Activated CD8-positive, alpha-beta T cell treated with anti-CD3 and anti-CD28 coated beads, Interleukin-2, amount 10 ng/mL, durations not matched to agents 7 days and 5 days (primary cell): ENCODE measurements at places on chromosomes 16 and 17.
A peak's percentile ranks its signal among the peaks of the same experiment; 100 is the strongest.

DNA sequence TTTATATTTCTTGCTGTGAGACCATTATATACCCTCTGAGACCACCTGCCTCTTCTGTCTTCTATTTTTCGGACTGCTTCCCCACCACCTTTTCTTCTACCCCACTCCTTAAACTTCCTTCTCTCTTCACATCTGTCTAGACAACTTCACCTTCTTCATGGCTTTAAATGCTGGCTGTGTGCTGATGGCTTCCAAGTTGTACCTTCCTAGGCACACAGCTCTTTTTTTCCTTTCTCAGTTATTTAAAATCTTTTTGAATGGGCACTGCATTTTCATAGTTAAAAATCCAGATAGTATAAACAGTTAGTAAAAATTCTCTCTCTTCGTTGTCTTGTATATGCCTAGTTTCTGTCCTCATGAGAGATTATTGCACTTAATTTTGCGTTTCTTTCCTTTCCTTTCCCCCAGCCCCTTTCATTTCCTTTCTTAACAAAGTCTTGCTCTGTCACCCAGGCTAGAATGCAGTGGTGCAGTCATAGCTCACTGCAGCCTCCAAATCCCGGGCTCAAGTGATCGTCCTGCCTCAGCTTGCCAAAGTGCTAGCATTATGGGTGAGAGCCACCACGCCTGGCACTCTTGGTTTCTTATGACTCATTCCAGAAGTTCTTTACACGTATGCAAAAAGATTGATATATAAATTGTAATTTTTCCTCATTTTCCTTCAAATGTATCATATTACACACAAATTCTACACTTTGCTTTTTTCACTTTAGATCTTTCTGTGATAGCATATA, 114.3 kb downstream of the NPIPB5 start:
- no peak for DNase-seq

DNA sequence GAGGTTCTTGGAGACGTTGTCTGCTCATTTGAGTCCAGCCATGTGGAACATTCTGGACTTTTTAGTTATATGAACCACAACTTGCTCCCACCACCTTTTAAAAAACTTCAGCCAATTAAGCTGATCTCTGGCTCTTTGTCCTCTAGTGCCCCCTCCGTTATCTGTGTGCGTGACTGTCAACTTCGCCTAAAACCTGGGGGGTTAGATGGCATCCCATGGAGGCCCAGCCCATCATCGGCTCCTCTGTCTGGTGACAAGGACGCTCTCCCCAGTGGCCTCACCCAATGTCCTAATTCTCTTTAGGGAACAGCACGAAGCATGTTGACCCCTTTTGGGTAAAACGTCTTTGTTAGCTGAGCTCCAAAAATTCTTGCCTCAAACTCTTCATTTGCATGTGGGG, 341.0 kb upstream of the TNRC6C start:
- DNase-seq = no peak

- peak; percentile 29 for DNase-seq
These were observed 19.5 kb downstream of the MARVELD3 start for GRCh38 chr16:71645450-71645849.

GRCh38 chr17:63751806-63752205, 10.2 kb upstream of the STRADA start:
- DNase-seq = peak; percentile 50

DNA sequence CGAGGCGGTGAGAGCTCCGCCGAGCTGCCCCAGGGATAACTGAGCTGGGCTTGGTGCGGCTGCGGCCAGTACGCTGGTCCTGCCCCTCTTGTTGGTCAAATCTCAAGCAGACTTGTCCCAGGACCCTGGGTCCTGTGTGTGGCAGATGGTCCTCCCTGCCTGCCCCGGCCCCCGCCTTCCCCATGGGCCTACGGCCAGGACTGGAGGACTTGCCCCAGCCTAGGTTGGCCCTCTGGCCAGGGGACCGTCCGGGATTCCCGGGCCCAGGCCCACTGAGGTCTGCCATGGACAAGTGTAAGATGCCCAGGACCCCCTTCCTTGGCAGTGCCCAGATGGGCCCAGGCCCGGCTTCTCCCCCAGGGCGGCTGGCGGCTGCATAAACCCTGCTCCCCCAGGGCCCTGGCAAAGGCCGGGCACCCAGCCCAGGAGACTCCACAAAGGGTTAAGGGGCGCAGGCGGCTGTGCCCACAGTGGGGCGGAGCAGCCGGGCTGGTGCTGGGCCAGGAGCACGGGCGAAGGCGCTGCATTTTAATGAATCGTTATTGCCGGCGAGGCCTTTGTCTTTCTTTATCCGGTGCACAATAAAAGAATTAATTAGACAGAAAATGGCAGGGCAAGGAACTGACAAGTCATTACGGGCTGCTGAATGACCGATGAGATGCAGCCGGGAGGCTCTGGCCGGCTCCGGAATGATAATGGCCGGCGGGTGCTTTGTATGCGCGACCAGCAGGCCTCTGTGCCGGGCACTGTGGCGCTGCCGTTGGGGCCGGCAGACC, 9.1 kb downstream of the SOX8 start:
- DNase-seq = no peak

DNA sequence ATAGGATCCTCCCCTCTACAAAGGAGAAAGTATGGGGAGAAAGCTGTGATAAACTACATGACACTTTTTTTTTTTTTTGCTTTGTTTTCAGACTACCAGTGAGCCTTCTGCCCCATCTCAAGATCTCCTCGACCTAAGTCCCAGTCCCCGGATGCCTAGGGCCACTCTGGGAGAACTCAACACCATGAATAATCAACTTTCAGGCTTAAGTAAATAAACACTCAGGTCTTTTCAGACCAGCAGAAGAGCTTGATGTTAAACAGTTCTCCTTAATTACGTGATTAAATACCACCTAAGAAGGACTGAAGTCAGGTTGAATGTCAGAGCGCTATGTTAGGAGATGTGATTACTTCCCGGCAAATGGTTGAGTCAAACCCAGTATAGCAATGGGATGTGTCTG, 31.4 kb downstream of the COX11 start:
- DNase-seq = no peak

- no peak for DNase-seq
These were observed 107.7 kb upstream of the GPR139 start for GRCh38 chr16:20181416-20181815.

DNA sequence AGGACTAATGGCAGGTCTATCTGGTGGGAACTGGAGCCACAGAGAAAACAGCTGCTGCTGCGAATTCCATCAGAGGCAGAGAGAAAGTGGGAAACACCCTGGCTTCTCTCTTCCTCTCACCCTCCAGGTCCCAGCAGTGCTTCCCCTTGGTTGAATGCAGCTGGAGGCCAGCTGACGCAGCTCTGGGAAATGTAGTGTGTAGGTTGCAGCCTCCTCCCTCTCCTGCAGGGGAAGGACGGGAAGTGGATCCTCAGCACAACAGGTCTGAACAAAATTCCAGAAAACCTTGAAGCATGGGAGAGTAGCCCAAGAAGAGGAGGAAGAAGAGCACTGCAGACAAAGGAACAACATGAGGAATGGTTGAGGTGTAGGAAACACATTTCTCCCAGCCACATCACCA, 67.8 kb upstream of the MMP2 start:
- DNase-seq = no peak

DNA sequence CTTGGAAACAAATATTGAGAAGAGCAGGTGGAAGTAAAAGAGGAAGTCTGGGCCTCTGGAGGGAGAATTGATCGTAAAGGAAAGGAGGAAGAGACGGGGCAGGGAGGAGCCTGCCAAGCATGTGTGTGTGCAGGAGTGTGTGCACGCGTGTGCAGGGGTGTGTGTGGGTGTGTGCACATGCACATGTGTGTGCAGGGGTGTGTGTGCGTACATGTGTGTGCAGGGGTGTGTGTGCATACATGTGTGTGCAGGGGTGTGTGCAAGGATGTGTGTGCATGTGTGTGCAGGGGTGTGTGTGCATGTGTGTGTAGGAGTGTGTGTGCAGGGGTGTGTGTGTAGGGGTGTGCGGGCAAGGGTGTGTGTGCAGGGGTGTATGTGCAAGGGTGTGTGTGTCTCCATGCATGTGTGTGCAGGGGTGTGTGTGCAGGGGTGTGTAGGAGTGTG, 10.0 kb downstream of the CEP295NL start:
- DNase-seq = no peak

- no peak for DNase-seq
These were observed at the start of gene ZPBP2 for GRCh38 chr17:39867880-39868553. Gene ZPBP2 (plus strand): TSS chr17:39868202. CDS start chr17:39868355, 153 bp downstream.

- peak; percentile 73 for DNase-seq
These were observed 985 bp upstream of the SLFN12 start for GRCh38 chr17:35433075-35433894.

GRCh38 chr16:10646581-10647263, 48.0 kb downstream of the TEKT5 start:
- no peak for DNase-seq

DNA sequence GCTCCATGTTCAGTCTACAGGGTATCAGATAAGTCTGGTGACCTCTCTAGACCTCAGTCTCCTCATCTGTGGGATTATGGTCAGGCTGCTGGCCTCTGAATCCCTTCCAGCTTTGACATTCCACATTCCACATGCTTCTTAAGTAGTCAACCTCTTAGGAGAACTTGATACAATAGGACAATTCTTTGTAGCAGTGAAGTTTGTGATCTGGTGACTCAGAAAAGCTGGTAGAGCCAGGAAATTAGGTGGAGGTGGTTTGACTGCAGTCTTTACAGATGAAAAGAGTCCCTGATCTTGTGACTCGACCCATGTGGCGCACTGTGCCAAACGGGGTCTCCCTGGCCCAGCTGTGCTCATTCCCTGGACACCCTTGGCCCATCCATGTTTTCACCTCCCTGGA, 147.8 kb downstream of the NTN1 start:
- DNase-seq = no peak

DNA sequence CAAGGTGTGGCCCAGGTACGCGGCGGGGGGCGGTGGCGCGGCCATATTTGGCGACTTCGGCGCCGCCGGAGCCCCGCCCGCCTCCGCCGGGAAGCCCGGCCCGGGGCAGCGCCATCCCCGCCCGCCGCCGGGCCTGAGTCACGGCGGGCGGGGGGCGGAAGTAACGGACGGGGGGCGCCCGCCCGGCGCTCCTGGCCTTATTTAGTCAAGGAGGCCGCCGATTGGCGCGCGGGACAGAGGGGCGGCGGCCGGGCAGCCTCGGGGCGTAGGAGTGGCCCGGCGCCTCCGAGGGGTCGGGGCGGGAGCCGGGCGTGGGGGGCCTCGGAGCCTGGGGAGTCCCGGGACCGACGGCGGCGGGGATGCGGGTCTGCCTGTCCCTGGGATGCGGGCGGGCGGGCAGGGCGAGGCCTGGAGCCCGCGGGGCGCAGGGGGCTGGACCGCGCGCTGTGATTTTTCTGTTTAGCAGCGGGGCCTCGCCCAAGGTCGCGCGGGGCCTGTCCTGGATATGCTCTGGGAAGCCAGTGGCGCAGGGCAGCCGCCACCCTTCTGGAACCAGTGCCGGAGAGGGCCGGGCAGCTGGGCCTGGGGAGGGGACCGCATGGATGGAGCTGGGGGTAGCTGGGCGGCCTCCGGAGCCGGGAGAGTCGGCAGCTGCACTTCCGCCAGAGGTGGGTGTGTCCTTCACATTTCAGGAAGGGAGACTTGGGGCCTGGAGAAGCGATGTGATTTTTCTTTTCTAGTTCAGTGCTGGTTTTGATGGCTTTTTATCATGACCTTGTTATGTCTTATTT, 2.3 kb upstream of the ACTG1 start:
- DNase-seq = peak; percentile 77

DNA sequence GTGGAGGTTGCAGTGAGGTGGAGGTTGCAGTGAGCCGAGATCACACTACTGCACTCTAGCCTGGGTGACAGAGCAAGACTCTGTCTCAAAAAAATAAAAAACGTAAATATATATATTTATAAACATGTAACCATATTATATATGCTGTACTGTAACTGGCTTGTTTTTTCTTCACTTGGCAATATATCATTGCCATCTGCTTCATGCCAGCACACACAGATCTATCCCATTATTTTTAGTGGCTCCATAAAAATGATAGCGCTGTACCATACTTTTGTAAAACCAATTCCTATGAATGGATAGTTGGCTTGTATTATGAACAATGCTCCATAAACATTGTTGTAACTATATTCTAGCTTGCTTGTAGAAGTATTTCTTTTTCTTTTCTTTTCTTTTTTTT, 49.5 kb downstream of the GPRC5B start:
- DNase-seq = no peak

GRCh38 chr17:8944748-8945147, 20.8 kb downstream of the PIK3R5 start:
- no peak for DNase-seq

DNA sequence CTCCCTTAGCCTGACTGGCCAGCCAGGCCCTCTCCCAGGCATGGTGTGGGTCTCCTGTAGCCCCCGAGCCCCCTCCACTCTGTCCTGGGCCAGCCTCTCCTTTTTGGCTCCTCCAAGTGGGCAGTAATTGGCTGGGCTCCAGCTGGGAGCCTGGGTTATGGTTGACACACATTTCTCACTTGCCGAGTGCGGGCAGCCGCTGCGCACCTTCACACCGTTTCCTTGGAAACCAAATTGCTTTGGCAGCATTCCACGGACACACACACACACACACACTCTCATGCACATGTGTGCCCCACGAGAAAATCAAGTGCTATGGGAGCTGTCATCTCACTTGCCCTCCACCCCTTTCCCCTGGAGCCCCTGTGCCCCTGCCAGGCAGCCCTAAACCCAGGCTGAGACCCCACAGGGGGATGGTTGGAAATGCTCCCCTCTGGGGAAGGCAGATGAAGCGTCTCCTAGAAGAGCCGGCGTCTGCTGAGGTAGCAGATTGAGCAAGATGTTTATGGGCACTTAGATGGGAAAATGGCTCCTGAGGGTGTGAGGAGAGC, 402.7 kb upstream of the TNRC6C start:
- no peak for DNase-seq

- DNase-seq = no peak
These were observed 19.5 kb downstream of the CBX4 start for GRCh38 chr17:79819534-79820276.

- no peak for DNase-seq
These were observed 21.2 kb downstream of the CDC42EP4 start for GRCh38 chr17:73290399-73291259.

DNA sequence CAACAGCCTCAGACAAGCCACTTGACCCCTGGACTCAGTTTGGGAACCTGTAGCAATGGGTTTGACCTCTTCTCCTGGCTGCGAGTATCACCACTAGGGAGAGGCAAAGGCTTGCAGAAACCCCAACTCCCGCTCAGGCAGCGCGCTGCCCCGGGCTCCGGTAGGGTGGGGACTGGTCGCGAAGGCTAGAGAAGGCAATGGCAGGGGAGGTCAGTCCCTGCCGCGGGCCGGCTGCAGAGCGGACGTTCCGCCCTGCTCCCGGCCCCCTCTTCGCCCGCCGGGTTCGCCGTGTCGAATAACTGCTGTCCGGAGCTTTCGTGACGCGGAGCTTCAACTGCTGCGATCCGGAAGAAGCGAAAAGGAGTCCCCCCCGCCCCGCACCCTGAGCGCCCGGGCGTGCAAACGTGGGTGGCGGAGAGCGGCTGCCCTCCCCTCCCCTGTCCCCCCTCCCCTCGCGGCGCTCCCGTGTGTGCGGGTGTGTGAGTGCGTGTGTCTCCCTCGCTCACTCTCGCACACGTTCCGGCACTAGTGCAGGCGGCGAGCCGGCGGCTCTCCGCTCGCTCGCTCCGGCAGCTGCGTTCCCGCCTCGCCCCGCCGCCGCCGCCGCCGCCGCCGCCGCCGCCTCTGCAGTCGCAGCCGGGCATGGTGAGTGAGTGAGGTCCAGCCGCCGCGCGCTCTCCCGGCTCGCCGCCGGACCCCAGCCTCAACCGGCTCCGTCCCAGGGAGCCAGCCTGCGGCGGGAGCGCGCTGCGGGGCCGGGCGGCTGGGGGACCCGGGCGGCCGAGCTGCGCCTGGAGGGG, 772 bp upstream of the SHISA6 start:
- no peak for DNase-seq
